CD8-positive, alpha-beta memory T cell (primary cell): ENCODE measurements at places on chromosomes 16 and 17. TPM values are rescaled to one million over a fixed set of nuclear protein-coding genes. Genes with fewer than 3 reads are reported as not detected.

GRCh38 chr17:58679263-58680037 is 12.4 kb downstream of the TEX14 start:
- DNase-seq = no peak

GRCh38 chr17:27579897-27580321 is 51.1 kb upstream of the LGALS9 start:
- DNase-seq = no peak

GRCh38 chr17:30600830-30601494 is 123.8 kb downstream of the GOSR1 start:
- DNase-seq = peak; percentile 50

DNA sequence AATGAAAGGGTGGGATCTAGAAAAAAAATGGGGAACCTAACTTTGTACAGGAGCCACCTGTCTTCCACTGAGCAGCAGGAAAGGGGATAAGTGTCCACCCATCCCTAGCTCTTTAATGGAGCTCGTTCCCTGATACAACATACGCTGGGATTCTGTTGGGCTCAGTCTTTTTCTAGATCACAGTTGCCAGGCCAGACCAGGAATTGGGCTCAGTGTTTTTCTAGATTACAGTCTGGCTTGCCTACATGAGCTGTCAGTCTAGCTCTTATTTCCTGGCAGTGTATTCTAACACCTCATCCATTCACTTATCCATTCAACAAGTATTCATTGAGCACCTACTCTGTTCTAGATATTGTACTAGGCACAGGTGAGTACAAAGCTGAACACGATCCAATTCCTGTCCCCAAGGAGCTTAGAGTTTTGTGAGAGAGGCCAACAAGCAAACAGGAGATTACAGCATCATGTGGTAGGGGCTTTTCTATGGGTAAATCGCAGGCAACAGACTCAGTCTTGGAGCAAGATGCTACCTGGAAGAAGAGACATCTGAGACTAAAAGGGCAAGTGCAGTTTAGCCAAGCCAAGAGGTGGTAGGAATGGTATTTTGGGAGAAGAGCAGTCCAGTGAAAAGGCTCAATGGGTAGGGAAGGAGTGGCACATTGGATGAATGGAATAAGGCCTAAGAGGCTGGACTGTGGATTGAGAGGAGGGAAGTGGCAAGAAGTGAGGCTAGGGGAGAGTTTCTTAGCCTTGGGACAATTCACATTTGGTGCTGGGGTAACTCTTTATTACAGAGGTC is 138.0 kb upstream of the HS3ST2 start:
- DNase-seq = no peak

DNA sequence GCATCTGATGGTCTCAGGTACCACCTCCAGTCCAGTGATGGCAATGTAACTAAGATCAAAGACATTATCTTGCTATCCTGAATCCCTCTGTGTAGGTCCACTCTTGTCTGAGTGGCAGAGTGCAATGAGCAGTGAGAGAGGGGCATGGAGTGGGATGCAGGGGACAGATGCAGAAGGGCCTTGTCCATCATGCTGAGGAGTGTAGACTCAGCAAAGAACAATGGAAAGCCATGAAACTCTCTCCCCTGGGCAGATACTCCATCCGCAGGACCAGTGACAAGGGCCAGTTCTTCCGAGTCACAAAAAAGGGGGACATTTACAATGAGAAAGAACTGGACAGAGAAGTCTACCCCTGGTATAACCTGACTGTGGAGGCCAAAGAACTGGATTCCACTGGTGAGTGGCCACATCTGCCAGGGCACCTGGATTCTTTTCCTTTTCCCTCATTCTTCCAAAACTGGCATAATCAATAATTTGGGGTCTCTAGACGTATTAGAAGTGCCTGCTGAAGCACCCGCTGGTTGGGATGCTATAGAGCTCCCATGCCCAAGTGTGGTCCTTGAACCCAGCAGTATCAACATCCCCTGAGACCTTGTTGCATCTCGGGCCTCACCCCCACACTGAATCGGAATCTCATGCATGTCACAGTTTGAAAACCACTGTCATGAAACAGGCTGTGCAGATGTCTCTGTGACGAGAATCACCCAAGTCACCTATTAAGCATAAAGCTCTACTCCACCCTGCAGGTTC is 29.5 kb downstream of the CDH5 start:
- no peak for DNase-seq

DNA sequence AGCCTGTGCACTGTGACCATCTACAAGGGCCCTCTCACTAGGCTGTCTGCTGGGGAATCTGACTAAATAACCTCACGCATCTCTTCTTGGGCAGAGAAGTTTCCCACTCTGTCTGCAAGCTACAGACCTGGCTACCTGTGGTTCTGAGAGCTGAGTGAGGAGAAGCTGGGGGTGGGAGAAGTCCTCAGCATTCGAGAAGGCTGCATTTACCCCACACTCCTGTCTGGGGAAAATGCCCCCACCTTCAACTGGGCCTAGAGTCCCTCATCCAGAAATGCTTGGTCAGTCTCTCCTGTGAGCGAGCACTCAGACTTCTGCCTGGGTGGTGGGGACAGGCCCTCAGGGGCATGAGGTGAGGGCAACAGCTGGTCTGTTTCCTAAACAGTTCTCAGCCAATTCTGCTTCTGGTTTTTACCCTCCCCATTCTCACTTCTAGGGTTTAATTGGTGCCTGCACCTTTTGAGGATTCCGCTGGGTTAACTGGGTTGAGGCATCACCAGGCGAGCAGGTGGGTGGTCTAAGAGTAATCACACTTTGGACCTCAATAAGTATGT is 98.6 kb downstream of the CYTH1 start:
- no peak for DNase-seq

DNA sequence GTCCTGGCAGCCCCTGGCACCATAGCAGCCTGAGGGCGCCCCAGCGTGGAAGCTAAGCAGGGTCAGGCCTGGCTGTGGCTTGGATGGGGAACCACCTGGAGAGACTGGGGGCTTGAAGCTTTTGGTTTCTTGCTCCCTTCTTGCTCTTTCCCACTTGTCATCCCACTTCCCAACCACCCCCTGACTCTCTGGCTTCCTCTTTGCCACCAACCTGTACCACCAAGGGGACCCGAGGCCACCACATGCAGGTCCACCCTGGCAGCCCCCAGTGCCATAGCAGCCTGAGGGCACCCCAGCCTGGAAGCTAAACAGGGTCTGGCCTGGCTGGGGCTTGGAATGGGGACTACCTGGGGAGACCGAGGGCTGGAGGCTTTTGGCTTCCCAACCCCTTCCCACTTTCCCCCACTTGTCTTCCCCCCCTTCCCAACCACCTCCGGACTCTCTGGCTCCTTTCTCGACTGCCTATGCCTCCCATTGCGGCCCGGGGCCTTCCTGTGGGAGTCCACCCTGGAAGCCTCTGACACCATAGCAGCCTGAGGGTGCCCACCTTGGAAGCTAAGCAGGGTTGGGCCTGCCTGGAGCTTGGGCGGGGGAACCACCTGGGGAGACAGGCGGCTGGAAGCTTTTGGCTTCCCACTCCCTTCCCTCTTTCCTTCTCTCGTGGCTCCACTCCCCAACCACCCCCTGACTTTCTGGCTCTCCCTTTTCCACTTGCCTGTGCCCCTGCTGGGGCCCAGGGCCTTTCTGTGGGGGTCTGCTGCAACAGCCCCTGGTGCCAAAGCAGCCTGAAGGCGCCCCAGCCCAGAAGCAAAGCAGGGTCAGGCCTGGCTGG is 2294.4 kb downstream of the TP53TG3F start:
- no peak for DNase-seq

GRCh38 chr16:20761175-20761574 is 2.6 kb upstream of the ACSM3 start:
- DNase-seq = no peak

- DNase-seq = no peak
Measured at GRCh38 chr16:88083582-88083981, 132.3 kb downstream of the BANP start.

- no peak for DNase-seq
Measured at GRCh38 chr16:23354246-23354645, 52.1 kb downstream of the SCNN1B start.

DNA sequence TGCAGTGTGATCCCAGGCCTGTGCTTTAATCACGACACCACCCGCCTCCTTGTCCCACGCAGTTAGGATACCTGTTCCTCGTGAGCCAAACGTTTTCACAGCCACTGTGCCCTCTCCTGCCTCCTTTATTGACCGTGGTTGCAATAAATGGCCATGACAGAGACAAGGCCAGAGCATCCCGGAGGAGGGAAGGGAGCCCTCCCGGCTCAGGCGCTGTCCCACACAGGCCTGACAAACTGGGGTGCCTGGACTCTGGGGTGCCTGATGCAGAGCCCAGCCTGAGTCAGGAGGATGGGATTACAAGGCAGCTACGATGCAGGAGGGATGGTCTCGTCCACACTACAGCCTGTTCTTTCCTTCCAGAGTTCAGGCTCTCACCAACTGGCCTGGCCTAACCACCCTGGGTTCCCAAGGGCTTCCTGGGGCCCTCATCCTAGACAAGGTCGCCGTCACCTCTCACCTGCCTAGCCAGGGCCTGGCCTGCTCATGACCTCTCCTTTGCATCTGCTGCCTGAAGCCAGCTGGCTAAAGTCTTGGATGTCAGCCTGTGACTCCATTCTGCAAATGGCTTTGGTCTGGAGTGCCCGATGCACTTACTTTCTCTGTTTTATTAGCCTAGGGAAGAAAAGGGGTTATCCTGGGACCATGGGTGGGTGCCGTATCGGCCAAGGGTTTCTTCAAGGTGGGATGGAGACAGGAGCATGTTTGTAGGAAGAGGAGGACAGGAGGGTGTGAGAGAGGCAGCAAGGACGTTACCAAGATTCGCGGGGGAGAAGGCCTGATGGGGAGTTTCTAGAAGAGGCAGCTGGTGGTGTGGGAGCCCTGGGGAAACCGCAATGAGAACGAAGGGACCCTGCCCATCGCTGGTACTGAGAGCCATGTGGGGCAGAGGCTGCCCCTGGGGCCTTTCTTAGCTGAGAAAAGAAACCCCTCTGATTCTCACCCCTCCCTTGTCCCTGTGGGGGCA is 234.3 kb upstream of the TNRC6C start:
- DNase-seq = no peak

- DNase-seq = no peak
Measured at GRCh38 chr16:69315486-69316311, 4.5 kb downstream of the VPS4A start.

GRCh38 chr17:9874722-9875121 is 30.3 kb downstream of the RCVRN start:
- DNase-seq = no peak

DNA sequence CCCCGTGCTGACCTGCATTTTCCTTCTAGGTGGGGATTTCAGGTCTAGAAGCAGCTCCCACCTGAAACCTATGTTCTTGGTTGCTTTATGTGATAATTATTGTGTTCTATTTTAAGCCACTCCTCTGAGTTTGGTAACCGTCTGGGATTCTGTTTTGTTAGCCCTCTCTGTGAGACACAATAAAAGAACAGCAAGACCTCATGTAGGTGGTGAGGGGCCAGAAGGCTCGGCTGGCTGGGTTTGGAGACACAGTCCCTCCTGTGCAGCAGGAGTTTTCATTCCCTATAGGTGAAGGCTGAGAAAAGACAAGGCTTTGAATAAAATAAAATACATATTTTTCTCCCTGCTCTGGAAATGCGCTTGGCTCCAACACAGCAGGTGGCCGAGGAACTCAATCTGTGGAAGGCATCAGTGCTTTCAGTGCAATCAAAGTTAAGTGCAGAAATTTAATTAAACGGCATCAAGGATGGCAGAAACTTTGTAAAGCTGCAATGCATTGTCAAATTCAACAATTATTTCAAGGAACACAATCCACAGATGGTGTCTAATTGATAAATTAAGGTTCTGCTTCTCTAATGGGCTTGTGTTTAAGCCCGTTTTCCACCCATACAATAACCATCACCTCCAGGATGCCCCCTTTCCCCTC is 107.8 kb downstream of the MSI2 start:
- no peak for DNase-seq

GRCh38 chr17:41547378-41547841 is 19.3 kb upstream of the KRT19 start:
- DNase-seq = no peak

DNA sequence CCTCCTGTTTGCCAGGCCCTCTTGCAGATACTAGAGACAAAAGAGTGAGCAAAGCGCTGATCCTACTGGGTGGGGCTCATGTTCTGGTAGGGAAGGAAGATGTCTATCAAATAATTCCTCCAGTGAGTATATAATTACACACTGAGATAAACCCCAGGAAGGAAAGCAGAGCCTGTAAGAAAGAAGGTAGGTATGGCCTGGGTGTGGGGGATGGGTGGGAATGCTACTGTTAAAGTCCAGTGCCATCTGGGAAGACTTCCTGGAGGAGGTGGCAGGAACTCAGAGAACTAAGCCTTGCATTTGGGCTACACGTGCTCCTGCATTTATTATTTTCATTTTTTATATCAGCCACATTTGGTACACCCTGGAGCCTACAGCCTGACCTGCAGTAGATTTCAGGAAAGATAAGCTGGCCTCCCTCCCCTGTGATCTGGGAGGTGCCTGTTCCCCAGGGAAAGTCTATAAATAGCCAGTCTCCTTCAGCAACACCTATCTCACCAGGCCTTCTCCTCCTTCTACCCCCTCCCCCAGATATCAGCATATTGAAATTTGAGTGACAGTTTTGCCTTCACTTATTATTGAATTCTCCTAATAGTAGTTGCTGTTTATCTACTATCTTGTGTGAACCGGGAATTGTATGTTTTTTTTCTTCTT is 11.5 kb downstream of the ATP2C2 start:
- DNase-seq = no peak

DNA sequence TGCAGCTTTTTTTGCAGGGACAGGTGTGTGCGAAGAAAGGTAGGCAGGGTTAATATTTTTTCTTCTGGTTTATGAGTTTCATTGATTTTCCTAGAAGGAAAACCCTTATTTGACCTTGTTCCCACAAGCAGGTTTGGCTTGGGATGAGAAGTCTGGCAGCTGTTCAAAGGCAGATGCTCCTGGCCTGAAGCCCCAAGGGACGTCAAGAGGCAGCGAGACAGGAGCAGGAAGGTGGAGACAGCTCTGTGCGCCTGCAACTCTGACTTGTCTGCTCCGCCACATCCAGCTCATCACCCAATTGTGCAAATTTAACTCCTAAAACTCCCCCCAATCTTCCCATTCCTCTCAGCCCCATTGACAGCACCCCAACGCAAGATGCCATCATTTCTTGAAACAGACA is 136.8 kb upstream of the XYLT1 start:
- DNase-seq = no peak

DNA sequence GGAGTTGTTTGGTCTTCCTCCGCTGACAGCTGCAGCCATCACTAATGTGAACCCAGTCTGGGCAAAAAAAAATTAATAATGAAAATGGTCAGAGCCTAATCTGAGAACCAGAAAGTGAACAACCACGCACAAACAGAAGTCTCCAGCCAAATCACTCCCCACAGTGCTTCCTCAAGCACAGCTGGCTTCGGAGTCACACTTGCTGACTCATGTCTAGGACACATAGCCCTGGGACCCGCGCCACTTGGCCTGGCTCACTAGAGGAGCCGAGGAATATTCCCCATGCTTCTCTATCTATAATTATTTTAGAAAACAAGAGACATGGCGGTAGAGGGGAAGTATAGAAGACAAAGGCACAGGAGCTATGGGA is 109.1 kb downstream of the ZFHX3 start:
- DNase-seq = no peak

GRCh38 chr16:46962629-46963028 is 10.8 kb downstream of the DNAJA2 start:
- DNase-seq = no peak

GRCh38 chr17:41498276-41498675 is 7.1 kb downstream of the KRT13 start:
- no peak for DNase-seq

KRTAP4-1 gene
- total RNA-seq = not detected

NAGS gene
- 0.74 TPM for total RNA-seq

HS3ST3B1 gene
- total RNA-seq = 5.5 TPM

EME1 gene
- 24.8 TPM for total RNA-seq

SLFN12 gene
- 7.9 TPM for total RNA-seq

USP31 gene
- total RNA-seq = 8.2 TPM

FKBP10 gene
- 1.4 TPM for total RNA-seq
